Mesendoderm (in vitro differentiated cells): ENCODE measurements at places on chromosomes 3 and 15.

DNA sequence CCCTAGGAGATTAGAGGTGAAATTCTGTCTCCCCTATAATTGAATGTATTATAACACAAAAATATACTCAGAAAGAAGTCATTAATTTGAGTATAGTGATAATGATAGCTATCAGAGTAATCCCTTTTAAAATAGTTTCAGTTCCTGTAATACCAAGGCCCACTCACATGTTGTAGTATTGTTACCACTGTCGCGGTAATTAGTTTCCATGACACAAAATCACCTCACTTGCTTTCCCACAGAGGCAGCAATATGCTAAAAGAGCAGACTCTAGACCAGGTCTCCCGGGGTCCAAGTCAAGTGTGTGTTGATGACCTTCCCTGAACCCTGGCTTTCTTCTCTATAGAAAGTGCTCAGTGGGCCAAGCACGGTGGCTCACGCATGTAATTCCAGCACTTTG, 39.5 kb upstream of the NSMCE3 start:
- no peaks in the 10 kb centered on the region for H3K36me3 ChIP-seq
- DNase-seq: no peak
- no peaks in the 10 kb centered on the region for H3K4me1 ChIP-seq
- H3K27me3 ChIP-seq: no peaks in the 10 kb centered on the region

DNA sequence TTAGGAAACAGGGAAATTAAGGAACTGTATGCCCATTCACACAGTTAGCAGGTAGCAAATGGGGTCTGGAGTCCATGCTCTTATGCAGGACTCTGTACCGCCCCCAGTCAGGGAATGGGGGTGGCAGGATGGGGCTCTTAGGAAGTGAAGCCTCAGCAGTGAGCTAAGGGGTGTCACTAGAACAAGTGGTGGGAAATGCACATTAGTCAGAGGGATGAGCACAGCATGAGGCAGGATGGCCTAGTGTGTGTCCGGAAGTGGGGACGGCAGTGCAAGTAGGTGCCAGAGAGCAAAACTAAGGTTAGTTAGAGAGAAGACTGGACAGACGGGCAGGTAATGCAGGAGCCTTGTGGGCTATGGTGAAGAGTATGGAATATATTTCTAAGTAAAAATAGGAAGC, 60.7 kb downstream of the ST3GAL6 start:
- no peak overlapping the region for H3K4me3 ChIP-seq
- no peaks in the 10 kb centered on the region for H3K4me1 ChIP-seq
- no peaks in the 10 kb centered on the region for H3K27me3 ChIP-seq
- no peak overlapping the region for H3K27ac ChIP-seq

GRCh38 chr15:41836073-41836472, 2.6 kb upstream of the PLA2G4B start:
- no peaks in the 10 kb centered on the region for H3K36me3 ChIP-seq
- no peak overlapping the region for H3K27ac ChIP-seq
- DNase-seq: no peak
- H3K4me1 ChIP-seq: no peaks in the 10 kb centered on the region

DNA sequence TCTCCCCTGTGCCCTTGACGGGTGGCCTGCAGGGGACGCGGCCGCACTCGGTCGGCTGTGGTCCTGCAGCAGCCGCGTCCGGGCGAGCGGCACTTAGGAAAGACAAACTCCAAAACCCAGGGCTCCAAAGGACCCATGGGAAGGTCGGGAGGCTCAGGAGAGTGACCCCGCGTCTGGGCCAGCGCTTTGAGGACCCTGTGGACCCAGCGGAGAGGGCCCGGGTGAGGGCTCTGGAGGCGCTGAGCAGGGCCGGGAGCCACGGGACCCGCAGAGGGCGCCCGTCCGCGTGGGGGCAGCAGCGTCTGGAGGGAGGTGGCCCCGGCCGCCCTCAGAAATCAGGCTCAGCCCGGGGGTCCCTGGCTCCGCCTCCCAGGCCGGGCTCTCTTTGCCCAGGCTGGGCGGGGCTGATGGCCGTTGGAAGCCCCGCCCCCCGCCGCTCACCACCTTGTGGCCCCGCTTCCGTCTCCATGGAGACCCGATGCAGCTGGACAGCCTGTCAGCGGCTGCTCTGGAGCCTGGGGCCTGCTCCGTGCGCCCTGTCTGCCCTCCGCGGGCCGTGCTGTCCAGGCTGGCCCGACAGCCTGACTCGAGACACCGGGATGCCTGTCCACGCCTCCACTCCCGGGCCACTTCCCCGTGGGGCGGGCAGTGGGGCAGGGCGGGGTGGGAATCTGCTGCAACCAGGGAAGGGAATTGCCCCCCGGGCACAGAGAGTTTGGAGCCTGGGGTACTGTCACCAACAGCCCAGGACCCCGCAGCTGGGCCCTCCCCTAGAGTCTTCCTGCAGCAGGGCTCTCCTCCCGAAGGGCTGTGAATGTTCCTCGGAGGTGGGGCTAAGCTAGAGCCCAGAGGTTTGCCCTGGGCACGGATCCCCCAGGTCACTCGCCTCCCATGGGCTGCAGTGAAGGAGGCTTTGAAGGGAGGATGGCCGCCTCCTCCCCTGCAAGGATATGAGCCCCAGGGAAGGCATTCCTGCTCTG, 34.8 kb upstream of the RPL32 start:
- no peaks in the 10 kb centered on the region for H3K36me3 ChIP-seq
- H3K27ac ChIP-seq: no peak overlapping the region
- no peaks in the 10 kb centered on the region for H3K27me3 ChIP-seq
- no peaks in the 10 kb centered on the region for H3K4me1 ChIP-seq

DNA sequence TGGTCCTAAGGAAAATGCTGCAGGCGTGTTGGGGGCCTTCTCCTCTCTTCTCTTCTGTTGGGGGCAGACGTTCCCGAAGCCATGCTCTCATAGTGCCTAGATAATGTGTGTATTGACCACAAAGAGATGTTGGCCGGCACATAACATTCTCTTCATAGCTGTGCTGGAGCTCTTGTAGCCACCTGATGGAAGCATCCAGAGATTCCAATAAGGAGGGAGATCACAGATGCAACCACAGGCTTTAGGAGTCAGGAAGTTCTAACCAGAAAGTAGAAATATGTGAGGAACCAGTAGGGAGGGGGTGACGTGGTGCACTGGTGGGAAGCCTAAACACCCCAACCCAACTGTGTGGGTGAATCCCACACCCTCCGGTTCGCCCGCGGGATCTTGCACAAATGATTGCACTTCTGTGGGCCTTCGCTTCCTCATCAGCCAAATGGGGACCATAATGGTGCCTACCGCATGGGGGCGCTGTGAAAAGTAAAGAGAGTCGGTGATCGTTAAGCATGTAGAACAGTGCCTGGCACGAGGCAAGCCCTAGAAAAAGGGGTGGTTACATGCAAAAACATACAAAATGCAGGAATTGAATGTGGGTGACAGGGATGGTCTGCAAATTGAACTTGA, 87.8 kb downstream of the TOP2B start:
- H3K27ac ChIP-seq: no peak overlapping the region
- H3K27me3 ChIP-seq: no peaks in the 10 kb centered on the region
- no peaks in the 10 kb centered on the region for H3K36me3 ChIP-seq
- H3K4me3 ChIP-seq: no peak overlapping the region
- H3K4me1 ChIP-seq: no peaks in the 10 kb centered on the region
- no peak for DNase-seq

- no peaks in the 10 kb centered on the region for H3K27me3 ChIP-seq
- no peaks in the 10 kb centered on the region for H3K4me1 ChIP-seq
- H3K4me3 ChIP-seq: no peak overlapping the region
- no peaks in the 10 kb centered on the region for H3K36me3 ChIP-seq
- DNase-seq: peak; percentile 56
- no peak overlapping the region for H3K27ac ChIP-seq
These were observed 11.9 kb downstream of the TMEM158 start for GRCh38 chr3:45214061-45214680.
